ENCODE measurements at places on chromosomes 4 and X.
A peak's percentile ranks its signal among the peaks of the same experiment; 100 is the strongest.

GRCh38 chr4:108058685-108059440 lies 69.2 kb downstream of the HADH start:
- DNase-seq: no peak

DNA sequence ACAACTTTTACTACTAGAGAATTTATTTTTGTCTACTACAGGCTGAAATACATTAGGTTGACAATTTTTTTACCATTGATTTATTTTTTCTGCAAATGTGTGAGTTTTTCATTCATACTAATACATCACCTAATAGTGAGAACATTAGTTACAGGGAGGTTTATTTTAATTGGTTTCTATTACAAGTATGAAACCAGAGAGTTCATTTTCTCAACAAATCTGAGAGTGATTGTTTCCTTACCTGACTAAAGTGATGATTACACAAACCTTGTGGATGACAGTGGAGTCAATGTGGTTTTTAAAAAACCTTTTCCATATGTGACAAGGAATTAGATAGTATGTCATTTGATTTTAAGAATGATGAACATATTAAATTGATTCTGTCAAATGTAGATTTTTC lies 227.4 kb downstream of the PALLD start:
- DNase-seq: no peak

- no peak for DNase-seq
These were observed 37.0 kb downstream of the NAP1L5 start for GRCh38 chr4:88660446-88661294.

- no peak for DNase-seq
These were observed 13.8 kb downstream of the PNMA6E start for GRCh38 chrX:153387345-153387744.

DNA sequence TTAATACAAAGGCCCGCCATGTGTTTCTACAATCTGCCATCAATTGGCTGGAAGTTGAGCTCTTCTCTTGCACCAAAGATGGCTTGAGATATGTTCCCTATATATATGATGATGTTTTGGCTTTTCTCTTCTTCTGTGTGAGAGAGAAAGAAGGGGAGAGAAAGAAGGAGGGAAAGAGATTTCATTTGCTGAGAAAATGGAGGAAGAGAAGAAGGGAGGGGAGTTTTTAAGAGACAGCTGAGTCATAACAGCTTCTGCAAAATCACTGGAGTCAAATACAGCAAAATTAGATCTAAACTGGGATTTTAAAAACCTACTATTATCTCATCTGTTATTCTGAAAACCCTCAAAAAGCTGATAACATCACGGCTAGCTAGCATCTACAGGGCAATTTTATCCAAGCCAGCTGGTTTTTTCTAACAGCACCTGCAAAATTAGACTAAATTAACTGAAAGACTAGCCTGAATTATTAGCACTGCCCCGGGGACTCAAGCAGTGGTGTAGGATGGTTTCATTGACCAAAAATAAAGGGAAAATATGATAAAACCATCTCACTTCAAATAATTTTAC lies 647.6 kb upstream of the ACTRT1 start:
- no peak for DNase-seq

DNA sequence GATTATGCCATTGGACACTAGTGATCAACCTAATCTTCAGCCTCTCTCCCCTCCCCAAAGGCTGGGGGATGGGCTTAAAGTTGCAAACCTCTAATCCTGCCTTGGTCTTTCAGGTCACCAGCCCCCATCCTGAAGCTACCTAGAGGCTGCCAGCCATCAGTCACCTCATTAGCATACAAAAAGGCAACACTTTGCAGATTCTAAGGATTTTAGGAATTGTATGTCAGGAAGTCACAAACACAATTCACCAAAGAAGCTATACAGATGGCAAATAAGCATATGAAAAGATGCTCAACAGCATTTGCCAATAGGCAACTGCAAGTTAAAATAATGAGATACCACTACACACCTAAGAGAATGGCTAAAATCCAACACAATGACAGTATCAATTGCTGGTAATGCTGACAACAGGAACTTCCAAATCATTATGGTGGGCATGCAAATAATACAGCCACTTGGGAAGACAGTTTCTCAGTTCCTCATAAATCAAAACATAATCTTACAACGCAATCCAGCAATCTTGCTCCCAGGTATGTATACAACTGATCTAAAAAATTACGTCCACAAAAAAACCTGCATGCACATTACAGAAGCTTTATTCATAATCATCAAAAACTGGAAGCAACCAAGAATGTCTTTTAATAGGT lies 9.0 kb upstream of the PIM2 start:
- DNase-seq: no peak

DNA sequence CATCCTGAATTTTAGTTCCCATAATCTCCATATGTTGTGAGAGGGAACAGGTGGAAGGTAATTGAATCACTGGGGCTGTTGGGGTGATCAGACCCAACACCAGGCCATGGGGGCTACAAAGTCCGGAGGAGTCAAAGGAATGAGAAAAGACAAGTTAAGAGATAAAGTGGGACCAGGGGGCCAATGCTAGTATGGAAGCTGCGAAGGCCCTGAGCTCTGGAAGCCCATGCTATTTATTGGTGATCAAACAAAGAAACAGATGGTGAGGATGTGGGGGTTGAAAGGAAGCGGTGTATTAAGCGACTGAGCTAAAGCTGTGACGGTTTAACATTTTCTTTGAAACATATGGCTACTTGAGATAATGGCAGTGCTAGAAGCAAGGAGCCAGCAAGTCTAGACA lies 132.8 kb downstream of the PDGFC start:
- no peak for DNase-seq

DNA sequence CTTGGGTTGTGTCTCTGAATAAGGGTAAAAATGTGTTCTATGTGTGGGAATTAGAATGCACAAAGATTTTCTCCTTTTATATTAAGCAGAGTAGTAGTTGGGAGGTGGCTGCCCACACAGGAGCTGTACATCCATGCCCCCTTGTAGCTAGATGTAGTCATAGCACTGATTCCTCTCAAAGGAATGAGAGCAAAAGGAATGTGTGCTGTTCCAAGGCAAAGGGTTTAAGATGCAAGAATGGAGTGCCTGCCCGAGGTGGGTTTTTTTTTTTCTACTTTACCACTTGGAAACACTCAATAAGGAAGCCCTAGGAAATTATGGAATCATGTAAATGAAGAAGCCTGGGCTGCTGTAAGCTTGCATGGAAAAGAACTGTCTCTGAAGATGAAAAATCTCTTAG lies 2183.2 kb upstream of the AGA start:
- DNase-seq: no peak

DNA sequence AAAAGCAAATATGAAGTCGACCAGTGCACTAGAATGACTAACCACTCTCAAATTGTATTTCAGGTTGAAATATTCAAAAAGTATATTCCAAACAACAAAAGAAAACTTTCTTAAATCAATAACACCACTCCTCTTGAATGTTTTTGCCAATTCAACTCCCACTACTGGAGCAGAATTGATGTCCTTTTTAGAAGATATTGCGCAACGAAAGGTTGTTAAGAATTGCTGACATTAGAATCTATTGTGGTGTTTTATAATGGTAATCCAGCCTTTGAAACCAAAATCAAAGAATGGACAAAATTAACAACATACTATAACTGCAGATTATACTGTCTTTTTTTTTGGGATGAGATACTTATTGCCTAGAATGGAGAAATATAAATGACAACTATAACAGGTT lies 331.3 kb downstream of the GRXCR1 start:
- DNase-seq: no peak

GRCh38 chr4:19496756-19497155 lies 754.9 kb upstream of the SLIT2 start:
- DNase-seq: no peak

GRCh38 chr4:111681270-111681669 lies 464.0 kb upstream of the FAM241A start:
- DNase-seq: no peak

- no peak for DNase-seq
These were observed 213.2 kb downstream of the SPRY1 start for GRCh38 chr4:123609829-123610228.

DNA sequence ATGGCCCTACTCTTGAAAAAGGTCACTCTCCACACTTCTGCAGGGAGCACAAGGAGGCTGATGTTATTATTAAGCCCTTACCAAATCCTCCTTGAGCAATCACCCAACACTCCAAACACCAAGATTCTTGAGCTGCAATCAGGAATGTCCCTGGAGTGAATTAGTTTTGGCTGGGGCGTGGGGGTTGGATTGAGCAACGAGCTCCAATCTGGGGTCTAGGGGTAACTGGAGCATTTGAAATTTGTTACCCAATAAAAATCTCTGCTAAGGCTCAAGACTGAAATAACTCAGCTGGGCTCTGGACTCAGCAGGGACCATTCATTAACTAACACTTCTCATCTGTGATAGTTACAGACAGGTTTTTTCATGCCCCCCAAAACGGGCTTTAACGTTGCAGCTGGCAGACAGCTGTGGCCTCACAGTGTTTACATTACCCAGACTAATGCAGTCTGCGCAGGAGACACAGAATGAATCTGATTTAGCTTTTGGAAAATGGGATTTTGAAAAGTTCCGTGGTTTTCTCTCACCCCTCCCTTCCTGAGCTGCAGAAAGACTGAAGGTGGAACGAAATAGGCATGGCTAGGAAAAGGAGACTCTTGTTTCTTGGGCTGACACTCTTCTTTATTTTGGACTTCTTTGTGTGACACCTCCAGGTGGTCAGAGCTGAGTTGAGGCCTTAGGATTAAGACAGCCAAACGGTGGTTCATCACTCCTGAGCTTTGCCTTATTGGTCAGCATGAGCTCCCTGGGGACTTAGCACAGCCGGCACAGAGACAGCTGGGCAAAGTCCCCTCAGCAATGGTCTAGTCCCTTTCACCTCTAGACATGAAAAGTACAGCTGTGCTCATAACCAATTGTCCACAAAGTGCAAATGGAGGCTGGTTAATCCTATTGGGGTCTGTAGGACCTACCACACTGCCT lies 26.6 kb downstream of the PLAC1 start:
- DNase-seq: no peak

DNA sequence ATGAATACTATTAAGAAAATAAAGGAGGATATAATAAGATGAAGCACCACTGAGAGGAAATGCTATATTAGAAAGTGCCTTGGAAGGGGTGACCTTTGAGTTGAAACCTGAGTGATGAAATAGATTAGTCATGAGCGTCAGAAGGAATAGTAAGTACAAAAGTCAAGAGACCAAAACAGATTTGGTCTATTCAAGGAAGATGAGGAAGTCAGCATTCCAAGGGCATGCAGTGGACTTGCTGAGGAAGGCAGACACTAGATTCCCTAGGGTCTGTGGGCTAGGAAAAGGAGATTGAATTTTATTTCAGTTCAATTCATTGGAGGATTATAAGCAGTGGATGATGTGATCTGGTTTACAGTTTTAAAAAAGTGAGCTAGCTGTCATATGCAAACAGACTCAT lies 73.0 kb upstream of the WDFY3 start:
- no peak for DNase-seq

DNA sequence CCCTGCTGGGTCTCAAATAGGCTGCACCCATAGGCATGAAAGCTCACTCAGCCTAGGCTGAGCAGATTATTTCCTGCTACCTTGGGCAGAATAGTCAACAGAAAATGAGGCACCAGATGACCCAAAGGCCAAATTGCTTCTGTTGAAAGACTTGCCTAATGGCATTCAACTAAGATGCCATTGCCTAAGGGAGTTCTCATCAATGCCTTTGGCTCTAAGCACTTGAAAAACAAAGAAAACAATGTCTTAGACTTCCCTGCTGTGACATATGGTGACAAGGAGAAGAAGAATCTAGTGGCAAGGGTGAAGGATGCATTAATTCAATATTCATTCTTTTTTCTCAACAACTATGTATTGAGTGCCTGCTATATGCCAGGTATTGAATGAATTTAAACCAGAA lies 25.7 kb upstream of the PCDH19 start:
- DNase-seq: no peak

DNA sequence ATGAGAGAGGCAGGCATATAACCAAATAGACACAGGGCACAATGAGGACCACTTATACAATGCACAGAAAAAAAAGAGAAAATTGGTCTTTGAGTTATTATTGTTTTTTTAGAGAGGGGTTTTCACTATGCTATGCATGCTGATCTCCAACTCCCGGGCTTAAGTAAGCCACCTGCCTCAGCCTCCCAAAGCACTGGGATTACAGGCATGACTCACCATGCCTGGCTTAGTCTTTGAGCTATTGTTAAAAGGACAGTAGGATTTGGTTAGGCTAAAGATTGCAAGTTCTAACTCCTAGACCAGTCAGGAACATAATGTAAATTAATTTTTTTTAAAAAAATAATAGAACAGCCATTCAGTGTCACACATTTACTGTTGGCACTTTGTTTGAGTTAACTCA lies 340.1 kb downstream of the GPAT3 start:
- no peak for DNase-seq

DNA sequence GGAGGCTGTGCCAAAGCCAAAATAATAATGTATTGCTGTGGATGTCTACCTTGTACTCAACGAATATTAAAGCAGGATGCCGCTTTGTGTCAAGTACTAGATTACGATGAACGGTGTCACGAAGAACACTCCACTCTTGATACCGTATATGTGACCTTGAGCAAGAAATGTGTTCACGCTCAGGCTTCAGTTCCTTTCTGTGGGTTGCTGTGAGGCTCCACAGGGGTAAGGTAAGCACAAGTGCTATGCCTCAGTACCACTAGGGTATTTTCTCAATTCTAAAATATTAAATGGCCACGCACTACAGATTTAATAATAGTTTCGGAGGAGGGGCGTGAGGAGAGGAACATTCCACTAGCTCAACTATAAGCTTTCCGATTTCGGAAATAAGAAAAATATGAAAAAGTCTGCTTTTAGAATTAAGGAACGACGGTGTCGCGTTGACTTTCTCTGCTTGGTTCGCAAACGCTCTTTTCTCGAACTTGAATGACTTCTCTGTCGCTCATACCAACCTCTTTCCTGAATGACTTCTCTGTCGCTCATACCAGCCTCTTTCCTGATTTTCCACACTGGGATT lies 607 bp upstream of the SCOC start:
- DNase-seq: peak; percentile 50

GRCh38 chr4:72948080-72948479 lies 121.4 kb downstream of the COX18 start:
- no peak for DNase-seq

DNA sequence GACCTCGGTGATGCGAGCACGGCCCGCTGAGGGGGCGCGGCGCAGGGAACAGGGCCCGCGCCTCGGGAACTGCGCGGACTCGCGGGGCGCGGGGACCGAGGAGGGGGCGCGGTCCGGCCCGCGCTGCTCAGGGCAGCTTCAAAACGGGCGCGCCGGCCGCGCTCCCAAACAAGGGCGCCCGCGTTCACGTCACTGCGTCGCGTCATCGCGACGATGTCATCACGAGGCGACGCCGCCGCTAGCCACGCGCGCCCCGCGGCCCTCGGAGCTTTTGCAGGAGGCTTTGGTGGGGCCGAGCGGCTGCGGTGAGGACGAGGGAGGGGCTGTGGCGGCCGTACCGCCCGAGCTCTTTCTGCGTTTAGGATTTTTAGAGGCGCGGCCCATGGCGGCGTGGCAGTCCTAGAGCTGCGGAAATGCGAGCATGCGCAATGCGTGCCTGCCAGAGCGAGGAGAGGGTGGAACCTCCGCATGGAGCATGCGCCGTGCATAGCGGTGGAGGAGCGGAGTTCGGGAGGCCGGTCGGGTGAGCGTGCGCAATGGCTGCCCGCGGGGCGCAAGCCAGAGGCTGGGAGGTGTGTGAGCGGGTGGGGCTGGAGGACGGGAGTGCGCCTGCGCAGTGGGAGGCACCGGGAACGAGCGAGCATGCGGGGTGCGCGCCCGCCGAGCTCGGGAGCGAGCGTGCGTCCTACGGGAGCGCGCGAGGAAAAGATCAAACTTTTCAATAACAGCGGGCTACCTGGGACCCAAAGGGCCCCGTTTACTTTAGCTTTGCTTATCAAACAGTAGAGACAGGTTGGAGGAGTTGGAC lies at the start of gene PPP2R3B:
Gene PPP2R3B (minus strand): TSS at position 140 of the 808 bp plus-strand sequence. CDS start 216 bp downstream, outside the sequence.
- DNase-seq: peak; percentile 99
